Stomach (tissue), 19 donors: ENCODE measurements at places on chromosomes 5 and 9. TPM values are rescaled to one million over a fixed set of nuclear protein-coding genes. Genes with fewer than 3 reads are reported as not detected.

GRCh38 chr9:72188232-72188631, 39.0 kb downstream of the GDA start:
- no peaks in the 10 kb centered on the region for H3K4me1 ChIP-seq
- H3K4me3 ChIP-seq = no peak overlapping the region
- H3K27ac ChIP-seq = no peak overlapping the region

DNA sequence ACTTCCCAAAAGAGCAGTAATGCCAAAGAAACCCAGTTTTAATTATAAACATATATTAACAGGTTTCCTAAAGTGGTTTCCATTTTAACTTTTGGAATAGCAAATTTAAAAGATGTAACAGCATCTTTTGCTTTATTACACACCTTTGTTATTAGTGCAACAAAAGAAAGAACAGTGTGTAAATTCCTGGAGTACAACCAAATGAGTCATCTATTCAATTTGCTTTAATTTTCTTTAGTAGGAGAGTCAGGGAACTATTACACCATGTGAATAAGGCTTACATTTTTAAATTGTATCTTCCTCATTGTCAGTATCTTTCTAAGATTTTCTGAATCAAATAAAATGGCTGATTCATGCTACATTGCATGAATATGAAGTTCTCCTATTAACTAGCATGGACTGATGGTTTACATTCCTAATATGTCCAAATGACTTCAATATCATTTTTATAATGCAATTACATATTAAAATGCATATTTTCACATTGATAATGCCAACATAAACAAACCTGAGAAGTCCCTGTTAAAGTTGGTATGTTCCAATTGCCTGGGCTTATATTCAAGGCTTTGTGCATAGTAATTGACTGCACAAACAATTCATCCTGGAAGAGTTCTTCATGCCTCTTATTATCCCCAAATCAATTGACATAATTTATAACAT, 22.5 kb downstream of the EDIL3 start:
- no peaks in the 10 kb centered on the region for H3K36me3 ChIP-seq
- H3K4me1 ChIP-seq = no peaks in the 10 kb centered on the region
- no peak for DNase-seq
- no peak overlapping the region for H3K4me3 ChIP-seq
- H3K27me3 ChIP-seq = no peaks in the 10 kb centered on the region

- H3K27ac ChIP-seq = no peak overlapping the region
- no peaks in the 10 kb centered on the region for H3K36me3 ChIP-seq
- no peak for DNase-seq
- H3K27me3 ChIP-seq = no peaks in the 10 kb centered on the region
- H3K4me3 ChIP-seq = no peak overlapping the region
Observed at GRCh38 chr5:174559141-174559540, 165.2 kb upstream of the MSX2 start.

DNA sequence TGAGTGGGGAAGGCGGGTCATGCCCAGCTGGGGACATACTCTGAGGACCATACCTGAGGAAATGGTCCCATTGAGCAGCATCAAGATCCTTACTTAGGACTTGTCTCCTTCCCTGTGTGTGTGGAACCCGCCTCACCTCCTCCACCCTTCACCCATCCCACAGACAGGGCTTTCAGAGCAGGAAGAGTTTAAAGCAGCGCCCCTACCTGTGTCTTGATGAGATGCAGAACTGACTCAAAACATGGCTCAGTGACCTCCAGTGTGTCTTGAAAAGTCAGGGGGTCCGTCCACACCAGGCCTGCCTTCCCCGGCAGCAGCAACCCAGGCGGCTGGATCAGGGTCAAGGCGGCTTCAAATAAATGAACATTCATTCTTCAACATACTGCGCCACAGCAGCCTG, 38.4 kb downstream of the PLAC8L1 start:
- no peaks in the 10 kb centered on the region for H3K4me1 ChIP-seq
- H3K36me3 ChIP-seq = peaks cover 20% of the 10 kb centered on the region
- H3K27ac ChIP-seq = no peak overlapping the region
- DNase-seq = no peak
- H3K4me3 ChIP-seq = no peak overlapping the region

Gene DBH
- total RNA-seq = under 0.01 TPM
